T-helper 1 cell (primary cell): ENCODE measurements at places on chromosomes 16 and 17.

GRCh38 chr17:42284566-42284965 is 3.7 kb upstream of the STAT5A start:
- DNase-seq, result no peak

DNA sequence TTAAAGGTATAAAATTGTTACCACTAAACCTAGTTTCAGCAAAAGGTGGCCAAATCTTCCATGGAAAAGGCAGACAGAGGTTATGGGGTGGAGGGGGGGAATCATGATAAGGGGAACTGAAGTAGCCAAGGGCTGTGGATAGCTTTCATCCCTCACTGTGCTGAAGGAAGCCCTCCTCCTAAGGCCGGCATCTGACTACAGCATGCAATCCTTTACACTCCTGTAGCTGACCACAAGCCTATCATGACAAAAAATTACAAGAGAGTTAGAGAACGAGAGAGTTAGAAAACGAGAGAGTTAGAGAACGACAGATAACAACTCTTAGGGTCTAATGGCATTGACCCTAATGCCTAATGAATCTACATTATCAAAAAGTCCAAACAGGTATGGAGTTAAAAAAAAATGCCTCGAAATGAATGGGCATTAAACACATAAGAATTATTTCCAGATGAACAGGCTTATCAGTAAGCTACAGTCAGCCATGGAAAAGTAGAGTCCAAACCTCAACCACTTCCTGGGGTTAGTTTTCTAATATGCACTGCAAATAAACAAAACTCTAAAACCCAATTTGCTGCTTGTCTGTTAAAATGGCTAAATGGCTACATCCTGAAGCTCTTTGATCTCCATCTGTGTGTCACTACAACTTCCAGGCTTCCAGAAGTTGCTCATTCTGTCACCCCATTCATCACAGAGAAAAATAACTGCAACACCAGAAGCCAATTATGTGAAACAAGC is 29.7 kb downstream of the DUSP14 start:
- DNase-seq, result no peak

DNA sequence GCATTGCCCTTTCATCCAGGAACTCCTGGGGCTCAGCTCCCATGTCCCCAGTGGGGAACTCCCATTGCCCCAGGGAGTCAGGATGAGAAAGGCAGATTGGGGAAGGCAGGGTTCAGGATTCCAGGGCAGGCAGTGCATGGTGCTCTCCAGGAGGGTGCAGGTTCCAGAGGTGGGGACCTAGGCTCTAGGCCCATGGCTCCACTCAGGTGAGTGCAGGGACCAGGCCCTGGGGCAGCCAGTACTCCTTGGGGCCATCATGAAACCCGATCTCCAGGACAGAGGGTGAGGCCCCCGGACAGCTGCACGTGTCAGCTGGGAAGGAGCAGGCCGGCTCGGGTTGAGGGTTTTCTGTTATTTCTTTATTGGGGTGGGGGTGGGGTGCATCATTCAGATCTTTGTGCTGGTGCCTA is 1.3 kb upstream of the MTSS2 start:
- no peak for DNase-seq

DNA sequence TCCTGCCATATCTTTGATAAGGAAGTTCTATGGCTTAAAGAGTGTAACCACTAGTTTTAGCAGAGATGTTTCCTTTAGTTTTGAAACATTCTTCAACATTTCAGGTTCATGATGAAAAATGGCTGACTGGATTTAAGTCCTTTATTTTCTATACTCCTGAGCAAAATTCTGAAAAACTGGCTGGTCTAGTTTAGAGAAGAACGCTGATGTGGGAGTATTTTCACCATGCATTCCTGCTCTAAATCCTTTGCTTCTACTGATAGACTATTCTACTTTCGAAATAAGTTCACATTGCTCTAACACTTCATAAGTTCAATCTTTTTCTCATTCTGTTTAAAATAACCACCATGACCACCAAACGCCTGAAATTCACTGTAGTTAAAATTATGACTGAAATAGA is 281.9 kb downstream of the FTO start:
- no peak for DNase-seq

DNA sequence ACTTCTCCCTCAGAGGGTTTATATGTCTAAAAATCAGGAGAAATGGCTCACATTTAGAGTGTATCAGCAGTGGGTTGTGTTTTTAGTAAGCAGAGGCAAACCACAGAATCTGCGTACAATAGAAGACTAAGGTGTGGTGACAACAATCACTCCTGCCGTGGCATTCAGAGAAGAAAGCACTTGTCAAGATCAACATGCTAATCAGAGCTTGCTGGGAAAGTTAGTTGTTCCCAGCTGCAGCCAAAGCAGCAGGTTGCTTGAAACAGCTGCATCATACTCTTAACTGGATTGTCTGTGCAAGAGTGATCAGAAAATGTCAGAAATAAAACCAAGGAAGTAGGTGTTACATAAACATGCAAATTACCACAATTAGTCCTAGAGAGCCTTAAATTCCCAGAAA is 616.4 kb downstream of the CDH8 start:
- no peak for DNase-seq

DNA sequence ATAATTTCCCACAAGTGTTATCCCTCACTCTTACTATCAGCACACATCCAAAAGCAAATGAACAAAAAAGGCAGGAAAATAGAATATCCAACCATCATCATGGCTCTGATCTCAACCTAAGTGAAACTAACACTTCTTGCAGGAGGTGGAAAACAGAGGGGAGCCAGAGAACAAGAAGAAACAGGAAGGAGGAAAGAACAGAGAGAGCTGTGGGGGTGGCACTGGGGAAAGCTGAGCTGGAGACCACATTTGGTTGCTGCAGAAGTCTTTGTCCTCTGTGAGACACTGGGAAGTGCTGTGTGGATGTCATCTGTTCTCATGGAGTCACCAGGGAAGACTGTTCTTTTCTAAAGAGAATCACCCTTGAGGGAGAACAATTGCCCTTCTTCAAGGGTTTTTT is 34.7 kb downstream of the GRB7 start:
- DNase-seq, result no peak

- DNase-seq, result no peak
Observed at GRCh38 chr17:29291163-29291752, 2.7 kb downstream of the NUFIP2 start.

GRCh38 chr16:11806721-11807120 is 9.7 kb upstream of the ZC3H7A start:
- DNase-seq, result no peak

DNA sequence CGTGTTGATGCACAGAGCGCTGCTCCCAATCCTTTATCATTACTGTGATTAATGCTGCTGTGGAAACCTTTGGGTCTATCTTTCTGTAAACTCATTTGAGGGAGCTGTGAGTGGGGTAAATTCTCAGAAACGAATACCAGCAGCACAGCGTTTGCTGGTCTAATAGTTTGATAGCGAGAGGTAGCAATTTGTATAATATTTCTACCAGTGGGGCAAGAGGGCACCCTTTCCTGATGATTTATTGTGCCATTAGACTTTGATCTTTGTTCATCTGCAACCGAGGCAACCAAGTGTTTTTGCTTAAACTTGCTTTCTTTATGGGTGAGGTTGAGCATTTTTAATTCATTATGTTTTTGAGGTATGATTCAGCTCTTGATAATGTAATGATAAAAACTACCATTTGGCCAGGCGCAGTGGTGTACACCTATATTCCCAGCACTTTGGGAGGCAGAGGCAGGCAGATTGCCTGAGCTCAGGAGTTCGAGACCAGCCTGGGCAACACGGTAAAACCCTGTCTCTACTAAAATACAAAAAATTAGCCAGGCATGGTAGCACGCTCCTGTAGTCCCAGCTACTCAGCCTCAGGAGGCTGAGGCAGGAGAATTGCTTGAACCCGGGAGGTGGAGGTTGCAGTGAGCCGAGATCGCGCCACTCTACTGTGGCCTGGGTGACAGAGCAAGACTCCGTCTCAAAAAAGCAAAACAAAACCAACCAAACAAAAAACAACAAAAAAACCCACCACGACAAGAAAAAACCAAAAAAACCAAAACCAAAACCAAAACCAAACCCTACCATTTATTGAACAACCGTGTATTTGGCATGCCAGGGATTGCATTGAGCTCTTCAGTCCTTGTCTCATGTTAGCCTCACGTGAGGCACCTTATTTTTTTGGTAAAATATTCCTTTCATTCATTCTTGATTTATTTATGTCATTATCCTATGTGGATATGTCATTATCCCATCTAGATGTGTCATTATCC is 81.5 kb downstream of the PLCG2 start:
- no peak for DNase-seq

DNA sequence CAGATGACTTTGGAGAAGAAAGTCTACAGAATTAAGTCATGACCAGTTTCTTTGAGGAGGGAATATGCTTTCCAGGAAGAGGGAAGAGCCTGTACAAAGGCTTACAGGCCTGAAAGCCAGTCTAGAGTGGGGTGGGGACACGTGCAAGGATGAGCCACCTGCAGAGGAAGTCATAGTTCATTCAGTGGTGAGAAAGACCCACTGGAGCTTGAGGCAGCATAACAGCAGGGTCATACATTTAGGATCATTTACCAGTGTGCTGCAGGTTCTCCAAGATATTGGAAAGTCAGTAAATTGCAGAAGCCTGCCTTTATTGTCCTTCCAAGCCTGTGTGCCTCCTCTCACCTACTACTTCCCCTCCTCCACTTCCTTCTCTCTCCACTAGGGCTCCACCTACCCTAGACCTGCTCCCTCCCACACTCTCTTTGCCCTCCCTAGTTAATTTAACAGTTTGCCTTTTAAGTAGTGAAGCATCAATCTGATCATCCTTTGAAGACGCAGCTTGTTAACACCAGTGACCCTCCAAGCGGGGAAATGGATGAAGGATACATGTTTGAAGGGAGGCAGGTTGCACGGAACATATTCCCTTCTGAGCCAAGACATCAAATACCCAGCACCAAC is 40.2 kb downstream of the CDRT15 start:
- DNase-seq, result no peak

GRCh38 chr17:17039911-17040310 is 2.3 kb upstream of the MPRIP start:
- DNase-seq, result no peak

- no peak for DNase-seq
Observed at GRCh38 chr16:8782673-8783072, 14.8 kb downstream of the TMEM186 start.

DNA sequence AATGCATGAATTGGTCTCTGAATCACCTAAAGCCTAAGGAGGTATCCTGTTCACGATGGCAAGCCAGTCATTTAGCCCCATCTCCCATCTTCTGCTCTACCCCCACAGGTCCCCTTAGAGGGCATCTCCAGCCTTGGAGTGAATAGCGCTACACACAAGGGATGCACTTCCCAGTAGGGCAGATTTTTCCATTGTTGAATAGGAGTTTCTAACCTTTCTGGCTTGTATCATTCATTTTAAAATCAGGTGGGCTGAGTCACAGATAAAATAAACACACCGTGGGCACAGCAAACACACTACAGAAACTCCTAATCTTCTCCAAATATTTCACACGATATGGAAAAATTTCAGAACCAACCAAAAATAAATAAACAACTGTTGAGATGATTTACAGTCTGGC is 201.2 kb upstream of the NOG start:
- DNase-seq, result no peak

- no peak for DNase-seq
Observed at GRCh38 chr16:28092721-28093384, 29.3 kb upstream of the GSG1L start.

- no peak for DNase-seq
Observed at GRCh38 chr17:55546991-55547664, 35.9 kb upstream of the SMIM36 start.

DNA sequence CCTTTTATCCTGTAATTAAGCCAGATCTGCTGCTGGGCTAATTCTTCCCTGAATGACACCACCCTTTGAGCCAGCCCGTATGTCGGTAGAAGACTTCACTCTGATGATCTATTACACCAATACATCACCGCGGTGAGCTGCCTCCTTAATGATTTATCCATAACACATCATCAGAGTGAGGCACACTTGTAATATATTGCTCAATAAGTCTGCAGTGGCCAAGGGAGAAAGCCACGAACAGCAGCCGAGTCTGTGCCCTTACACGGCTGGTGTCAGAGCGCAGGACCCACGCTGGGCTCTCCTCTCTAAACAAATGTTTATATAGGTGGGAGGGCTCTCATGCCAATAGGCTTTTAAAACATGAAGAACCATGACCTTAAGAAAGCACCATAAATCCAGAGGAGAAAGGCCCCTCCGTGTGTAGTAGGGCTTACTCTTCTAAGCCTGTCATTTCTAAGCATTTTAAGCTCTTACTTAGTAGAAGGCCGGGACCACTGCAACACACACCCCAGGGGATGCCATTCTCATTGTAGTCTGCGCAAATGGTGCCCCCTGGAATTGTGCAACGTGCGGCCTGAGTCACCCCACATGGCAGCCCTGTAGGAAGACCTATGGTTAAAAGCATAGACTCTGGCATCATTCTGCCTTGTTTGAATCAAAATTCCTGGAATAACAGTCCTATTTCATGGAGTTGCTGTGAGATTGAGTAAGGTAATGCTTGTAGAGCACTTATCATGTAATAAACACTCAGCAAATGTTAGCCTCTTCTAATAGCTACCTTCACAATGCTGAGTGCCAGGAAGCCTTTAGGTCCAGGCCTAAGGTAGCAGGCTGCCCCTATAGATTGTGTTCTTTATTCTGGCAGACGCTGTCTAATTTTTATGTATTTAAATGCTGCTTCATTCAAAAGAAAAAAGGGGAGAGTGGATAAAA is 26.1 kb downstream of the MRPS23 start:
- no peak for DNase-seq

- no peak for DNase-seq
Observed at GRCh38 chr17:81468111-81468769, 44.4 kb downstream of the ACTG1 start.

GRCh38 chr16:72210072-72210471 is 38.1 kb upstream of the PMFBP1 start:
- DNase-seq, result no peak

DNA sequence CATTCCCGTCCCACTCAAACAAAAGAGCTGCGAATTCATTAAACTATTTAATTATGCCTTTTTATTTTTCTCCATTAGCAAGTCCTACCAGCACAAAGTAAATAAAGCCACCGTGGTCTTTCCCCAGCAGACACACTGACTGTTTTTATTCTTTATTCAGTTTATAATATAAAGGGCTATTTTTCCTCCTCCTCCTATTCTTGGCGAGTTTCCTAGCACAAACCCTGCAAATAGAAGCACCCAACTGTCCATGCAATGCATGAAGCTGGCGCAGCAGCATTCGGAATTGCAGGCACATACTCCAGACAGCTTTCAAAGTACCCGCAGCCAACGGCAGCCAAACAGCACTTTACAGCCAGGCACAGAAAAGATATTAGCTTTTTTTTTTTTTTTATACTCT is 583.4 kb upstream of the PSMD7 start:
- DNase-seq, result no peak

- DNase-seq, result peak; percentile 37
Observed at GRCh38 chr17:7445619-7445968, 733 bp downstream of the CHRNB1 start.
